ENCODE measurements at places on chromosomes 2 and 18.

DNA sequence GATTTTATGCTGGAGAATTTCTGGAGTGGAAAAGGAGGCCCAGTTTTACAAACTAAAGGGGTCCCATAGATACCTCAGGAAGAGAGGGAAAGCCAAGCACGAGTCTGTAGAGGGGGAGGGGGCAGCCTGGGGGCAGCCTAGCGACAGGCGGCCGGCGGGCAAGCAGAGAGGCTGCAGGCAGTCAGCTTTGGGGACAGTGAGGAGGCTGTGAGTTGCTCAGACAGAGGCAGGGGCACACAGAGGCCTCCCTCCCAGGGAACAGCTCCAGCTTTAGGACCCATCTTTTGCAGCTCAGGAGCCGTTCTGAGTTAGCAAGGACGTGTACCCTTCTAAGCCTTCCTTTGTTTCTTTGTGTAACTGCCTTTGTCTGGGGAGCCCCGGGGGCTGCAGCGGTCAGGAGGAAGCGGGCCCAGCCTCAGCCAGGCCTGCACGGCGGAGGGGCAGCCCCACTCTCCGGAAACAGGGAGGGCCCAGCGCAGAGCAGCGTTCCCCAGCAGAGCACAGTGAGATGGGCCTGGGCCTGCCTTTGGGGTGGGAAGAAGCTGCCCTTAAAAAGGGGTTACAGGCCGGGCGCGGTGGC lies 41.1 kb upstream of the RALBP1 start:
- H3K36me3 ChIP-seq: no peaks in the 10 kb centered on the region
- peak overlapping the region; percentile 50 for H3K4me3 ChIP-seq
- no peak for DNase-seq
- H3K4me1 ChIP-seq: peaks cover 13% of the 10 kb centered on the region

DNA sequence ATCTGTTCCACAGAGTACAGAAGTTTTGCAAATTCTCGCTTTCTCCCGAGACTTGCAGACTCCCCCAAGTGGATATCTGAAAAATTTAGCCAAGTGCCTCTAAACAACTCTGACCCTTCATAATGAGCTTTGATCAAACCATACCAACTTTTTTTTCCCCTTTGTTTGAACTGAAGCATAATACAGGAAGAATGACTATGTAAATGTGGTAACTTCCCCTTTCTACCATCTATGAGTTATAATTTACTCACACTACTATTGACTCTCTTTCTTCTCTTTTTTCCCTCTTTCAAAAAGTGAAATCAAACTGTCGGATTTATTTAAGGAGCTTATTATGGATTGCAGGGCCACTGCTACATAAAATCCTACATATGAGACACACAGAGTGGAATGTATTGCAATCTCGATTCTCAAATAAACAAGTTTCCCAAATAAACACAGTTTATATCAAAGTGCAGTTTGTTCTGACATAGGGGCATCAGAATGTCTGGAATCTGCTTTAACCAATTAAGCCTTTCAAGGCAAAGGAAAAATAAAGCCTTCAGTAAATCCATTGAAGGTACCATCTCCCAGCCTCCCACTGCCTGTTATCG lies 1.4 kb upstream of the ZNF804A start:
- peaks cover 14% of the 10 kb centered on the region for H3K27me3 ChIP-seq
- H3K36me3 ChIP-seq: peaks cover 2% of the 10 kb centered on the region
- peaks cover 30% of the 10 kb centered on the region for H3K4me1 ChIP-seq
- H3K27ac ChIP-seq: peak overlapping the region; percentile 80
- H3K4me3 ChIP-seq: peak overlapping the region; percentile 78

- no peak overlapping the region for H3K4me3 ChIP-seq
- peaks cover 5% of the 10 kb centered on the region for H3K27me3 ChIP-seq
- DNase-seq: no peak
- H3K4me1 ChIP-seq: no peaks in the 10 kb centered on the region
- H3K36me3 ChIP-seq: no peaks in the 10 kb centered on the region
These were observed 12.3 kb downstream of the DSG2 start for GRCh38 chr18:31510319-31510718.

- peak; percentile 32 for DNase-seq
- H3K27ac ChIP-seq: no peak within 1 kb of the TSS
- H3K4me1 ChIP-seq: peaks cover 22% of the 10 kb centered on the region
- peak within 1 kb of the TSS; percentile 72 for H3K4me3 ChIP-seq
- H3K36me3 ChIP-seq: no peaks in the 10 kb centered on the region
These were observed at the start of gene KCNG2 for GRCh38 chr18:79797518-79798345. KCNG2 (plus strand) TSS chr18:79797938; CDS start chr18:79863668, 65,730 bp downstream.

GRCh38 chr2:204763974-204764703 lies 218.9 kb downstream of the PARD3B start:
- DNase-seq: no peak
- H3K4me3 ChIP-seq: no peak overlapping the region
- H3K36me3 ChIP-seq: no peaks in the 10 kb centered on the region

GRCh38 chr2:173431191-173431590 lies 76.5 kb downstream of the CDCA7 start:
- no peaks in the 10 kb centered on the region for H3K36me3 ChIP-seq
- no peak overlapping the region for H3K27ac ChIP-seq
- DNase-seq: no peak

GRCh38 chr18:74276609-74277008 lies 15.2 kb downstream of the CYB5A start:
- no peak overlapping the region for H3K27ac ChIP-seq
- H3K4me3 ChIP-seq: no peak overlapping the region
- DNase-seq: no peak
- H3K36me3 ChIP-seq: peaks cover 32% of the 10 kb centered on the region
- H3K27me3 ChIP-seq: no peaks in the 10 kb centered on the region
- peaks cover 30% of the 10 kb centered on the region for H3K4me1 ChIP-seq

GRCh38 chr18:29531746-29532145 lies 1354.8 kb upstream of the CDH2 start:
- H3K27ac ChIP-seq: no peak overlapping the region
- H3K4me3 ChIP-seq: no peak overlapping the region
- no peaks in the 10 kb centered on the region for H3K27me3 ChIP-seq
- H3K4me1 ChIP-seq: no peaks in the 10 kb centered on the region

DNA sequence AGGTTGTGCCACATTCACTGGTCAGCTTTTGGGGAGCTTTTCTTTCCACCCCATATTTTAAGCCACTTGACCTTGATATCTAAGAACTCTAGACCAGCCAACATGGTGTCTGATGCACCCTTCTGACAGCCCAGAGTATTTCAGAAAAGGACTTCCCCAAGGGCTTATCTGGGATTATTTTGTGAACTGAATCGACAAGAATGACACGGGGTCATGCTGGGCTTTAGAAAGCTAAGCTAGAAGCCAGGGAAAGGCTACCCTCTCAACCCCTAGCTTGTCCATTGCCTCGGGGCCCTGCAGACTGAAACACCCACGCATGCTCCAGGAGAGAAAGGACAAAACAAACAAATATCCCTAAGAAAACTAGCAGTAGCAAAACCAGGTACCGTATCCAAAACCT lies 16.0 kb downstream of the SLC4A5 start:
- no peak overlapping the region for H3K27ac ChIP-seq
- no peak for DNase-seq
- no peaks in the 10 kb centered on the region for H3K36me3 ChIP-seq
- H3K4me1 ChIP-seq: no peaks in the 10 kb centered on the region
- H3K27me3 ChIP-seq: no peaks in the 10 kb centered on the region
- H3K4me3 ChIP-seq: no peak overlapping the region

- no peak for DNase-seq
- H3K4me3 ChIP-seq: no peak overlapping the region
- no peaks in the 10 kb centered on the region for H3K4me1 ChIP-seq
- no peak overlapping the region for H3K27ac ChIP-seq
These were observed 4.1 kb upstream of the AQP4 start for GRCh38 chr18:26869640-26870039.

- no peak overlapping the region for H3K27ac ChIP-seq
- DNase-seq: no peak
- no peaks in the 10 kb centered on the region for H3K4me1 ChIP-seq
- H3K36me3 ChIP-seq: no peaks in the 10 kb centered on the region
- H3K4me3 ChIP-seq: no peak overlapping the region
- no peaks in the 10 kb centered on the region for H3K27me3 ChIP-seq
These were observed 192.6 kb upstream of the HDAC4 start for GRCh38 chr2:239593455-239593854.

GRCh38 chr18:29361843-29362242 lies 1184.9 kb upstream of the CDH2 start:
- H3K27ac ChIP-seq: no peak overlapping the region
- no peak overlapping the region for H3K4me3 ChIP-seq
- DNase-seq: no peak
- no peaks in the 10 kb centered on the region for H3K27me3 ChIP-seq

DNA sequence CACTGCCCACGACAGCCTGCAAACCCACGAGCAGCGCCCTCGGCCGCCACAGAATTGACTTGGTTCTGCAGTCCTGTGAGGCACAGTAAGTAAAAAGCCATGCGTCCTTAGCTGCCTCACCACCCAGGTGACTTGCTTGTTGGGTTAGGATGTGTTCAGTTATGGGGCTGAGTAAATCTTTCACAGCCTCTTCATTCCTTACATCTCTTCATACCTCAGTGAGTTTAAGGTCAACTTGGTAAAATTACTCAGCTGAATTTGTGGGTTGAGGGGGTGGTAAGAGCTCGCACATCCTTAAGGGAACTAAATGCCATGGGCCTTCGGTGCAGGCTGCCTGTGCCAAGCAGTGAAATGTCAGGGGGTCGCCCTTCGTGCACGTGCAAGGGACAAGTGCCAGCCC lies 165.2 kb upstream of the ALKAL2 start:
- DNase-seq: no peak
- no peak overlapping the region for H3K27ac ChIP-seq
- H3K36me3 ChIP-seq: no peaks in the 10 kb centered on the region
- peaks cover 59% of the 10 kb centered on the region for H3K4me1 ChIP-seq
- H3K4me3 ChIP-seq: no peak overlapping the region
- H3K27me3 ChIP-seq: no peaks in the 10 kb centered on the region

DNA sequence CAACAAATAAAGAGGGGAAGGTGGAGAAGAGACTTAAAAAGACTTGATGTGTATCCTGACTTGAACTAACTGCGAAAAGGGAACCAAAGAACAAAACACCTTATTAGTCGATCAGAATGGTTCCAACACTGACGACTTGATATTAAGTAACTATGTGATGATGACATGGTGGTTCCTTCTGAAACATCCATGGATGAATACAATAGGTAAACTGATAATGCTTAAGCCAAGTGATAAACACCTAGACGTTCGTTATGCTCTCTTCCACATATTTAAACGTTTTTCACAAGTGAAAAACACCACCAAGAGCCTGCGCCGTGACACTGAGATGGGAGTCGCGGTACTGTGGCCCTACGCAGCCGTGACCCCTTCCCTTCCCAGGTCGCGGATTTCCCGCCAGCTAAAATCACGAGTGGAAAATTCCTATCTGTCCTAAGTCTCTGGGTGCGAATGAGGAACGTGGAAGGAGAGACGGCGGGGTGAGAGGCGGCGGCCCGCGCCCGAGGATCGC lies 797 bp downstream of the TTC32 start:
- H3K27ac ChIP-seq: peak overlapping the region; percentile 99
- peaks cover 29% of the 10 kb centered on the region for H3K36me3 ChIP-seq
- peaks cover 7% of the 10 kb centered on the region for H3K27me3 ChIP-seq
- peaks cover 45% of the 10 kb centered on the region for H3K4me1 ChIP-seq
- no peak for DNase-seq

DNA sequence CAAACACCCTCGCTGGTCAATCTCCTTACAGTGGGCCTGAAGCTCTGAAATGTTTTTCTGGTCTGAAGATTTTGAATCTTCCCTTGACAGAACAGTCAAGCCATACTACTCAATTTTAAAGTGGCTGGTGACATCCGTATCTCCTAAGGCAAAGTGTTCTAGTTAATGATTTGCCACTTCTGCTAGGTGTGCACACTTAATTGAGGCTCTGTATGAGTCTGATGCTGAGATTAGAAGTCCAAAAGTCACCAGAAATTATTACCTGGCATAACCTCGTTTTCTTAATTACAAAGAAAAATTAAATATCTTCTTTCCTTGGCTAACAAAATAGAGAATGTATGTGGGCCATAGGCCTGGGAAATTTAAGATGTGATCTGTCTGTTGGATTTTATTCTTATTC lies 104.1 kb downstream of the DPP10 start:
- peaks cover 3% of the 10 kb centered on the region for H3K27me3 ChIP-seq
- H3K36me3 ChIP-seq: no peaks in the 10 kb centered on the region
- H3K27ac ChIP-seq: no peak overlapping the region
- DNase-seq: no peak

DNA sequence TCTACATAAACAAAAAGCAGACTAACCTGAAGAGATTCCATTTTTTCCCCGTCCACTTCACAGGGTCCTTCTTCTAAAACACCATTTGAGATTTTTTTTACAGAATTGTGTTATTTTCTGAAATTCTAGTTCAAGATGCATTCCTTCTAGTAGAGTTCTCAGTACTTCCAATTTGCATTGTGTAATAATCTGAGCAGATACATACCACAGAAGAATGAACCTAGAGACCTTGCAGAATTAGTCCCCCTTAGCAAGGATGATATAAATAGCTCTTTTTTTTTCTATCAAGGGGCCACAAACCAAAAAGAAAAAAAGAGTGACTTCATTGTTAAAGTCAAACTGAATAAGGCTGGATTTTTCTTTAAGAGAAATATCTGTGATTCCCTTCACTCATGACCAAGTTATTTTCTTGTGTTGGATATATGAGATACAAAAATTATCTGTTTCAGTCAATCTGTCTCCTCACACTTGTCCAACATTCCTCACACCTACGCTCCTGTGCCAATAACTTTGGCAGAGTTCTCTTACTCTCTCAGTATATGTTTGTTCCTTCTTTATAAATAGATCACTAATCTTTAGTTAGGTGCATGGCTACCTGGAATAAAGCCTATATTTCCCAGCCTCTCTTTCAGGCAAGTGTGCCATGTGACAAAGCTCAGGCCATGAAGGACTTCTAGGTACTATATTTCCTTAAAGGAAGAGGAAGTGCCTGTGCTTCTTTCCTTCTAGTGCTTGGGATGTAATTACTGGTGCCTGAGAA lies 183.5 kb downstream of the ZNF385B start:
- H3K4me3 ChIP-seq: no peak overlapping the region
- DNase-seq: no peak
- peaks cover 2% of the 10 kb centered on the region for H3K27me3 ChIP-seq
- H3K36me3 ChIP-seq: no peaks in the 10 kb centered on the region

DNA sequence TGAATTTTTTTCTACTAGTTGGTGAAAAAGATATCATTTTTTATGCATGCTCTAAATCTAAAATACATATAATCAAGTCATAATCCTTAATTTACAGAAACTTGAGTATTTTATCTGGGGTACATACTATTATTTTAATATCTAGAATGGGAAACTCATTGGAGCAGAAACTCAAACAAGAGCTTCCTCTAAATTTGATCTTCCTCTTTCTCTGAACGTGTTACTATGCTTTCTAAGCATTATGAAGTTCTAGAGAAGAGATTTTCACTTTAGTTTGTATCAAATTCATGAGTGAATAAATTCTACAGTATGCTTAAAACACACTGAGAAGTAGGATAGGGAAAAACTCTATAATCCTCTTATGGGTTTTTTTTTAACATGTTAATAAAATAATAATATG lies 20.6 kb upstream of the SLC38A11 start:
- DNase-seq: no peak
- peak overlapping the region; percentile 12 for H3K27ac ChIP-seq
- peaks cover 78% of the 10 kb centered on the region for H3K4me1 ChIP-seq
- H3K4me3 ChIP-seq: peak overlapping the region; percentile 47

All from activated B cell treated with CpG ODN at 0.5 μM for 24 hours (primary cell).